Stimulated activated naive CD4-positive, alpha-beta T cell treated with Interleukin-2 at 50 U/mL for 16 hours (primary cell): ENCODE measurements at places on chromosomes 5 and 9.
A peak's percentile ranks its signal among the peaks of the same experiment; 100 is the strongest.

DNA sequence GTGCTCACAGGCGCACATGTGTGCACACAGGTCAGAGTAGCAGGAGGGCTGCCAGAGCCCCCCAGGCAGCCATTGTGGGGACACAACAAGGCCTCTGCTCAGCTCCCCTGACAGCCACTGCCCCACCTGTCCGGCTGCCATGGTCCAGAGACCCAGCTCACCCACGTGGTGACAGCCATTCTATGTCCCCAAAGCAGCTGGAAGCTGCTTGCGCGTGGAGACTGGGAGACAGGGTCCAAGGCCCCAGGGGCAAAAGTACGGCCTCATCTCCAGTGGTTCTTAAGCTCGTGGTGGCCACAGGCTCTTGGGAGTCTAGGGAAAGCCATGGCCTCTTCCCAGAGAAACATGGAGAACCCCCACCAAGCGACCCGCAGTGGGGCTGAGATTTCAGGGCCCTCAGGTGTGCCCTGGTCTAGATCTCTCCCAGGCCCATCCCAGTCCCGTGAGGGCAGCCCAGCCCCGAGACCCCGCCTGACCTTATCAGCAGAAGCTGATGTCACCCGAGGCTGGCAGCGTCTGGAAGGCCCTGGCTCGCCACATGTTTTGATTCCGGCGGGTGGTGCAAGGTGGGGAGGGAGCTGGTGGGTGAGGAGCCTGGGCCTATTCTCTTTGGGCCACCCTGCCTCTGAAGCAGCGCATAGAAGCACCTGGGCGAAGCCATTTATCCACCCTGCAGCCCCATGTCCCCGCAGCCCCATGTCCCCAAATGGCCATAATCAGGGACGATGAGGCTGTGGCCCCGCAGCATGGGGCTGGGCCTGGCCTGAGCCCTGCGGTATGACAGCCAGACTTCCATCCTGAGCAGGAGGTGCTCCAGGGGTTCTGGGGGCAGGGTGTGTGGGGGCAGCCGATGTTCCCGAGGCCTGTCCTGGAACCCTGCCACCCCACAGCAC is 31.7 kb downstream of the GLT6D1 start:
- DNase-seq: no peak

DNA sequence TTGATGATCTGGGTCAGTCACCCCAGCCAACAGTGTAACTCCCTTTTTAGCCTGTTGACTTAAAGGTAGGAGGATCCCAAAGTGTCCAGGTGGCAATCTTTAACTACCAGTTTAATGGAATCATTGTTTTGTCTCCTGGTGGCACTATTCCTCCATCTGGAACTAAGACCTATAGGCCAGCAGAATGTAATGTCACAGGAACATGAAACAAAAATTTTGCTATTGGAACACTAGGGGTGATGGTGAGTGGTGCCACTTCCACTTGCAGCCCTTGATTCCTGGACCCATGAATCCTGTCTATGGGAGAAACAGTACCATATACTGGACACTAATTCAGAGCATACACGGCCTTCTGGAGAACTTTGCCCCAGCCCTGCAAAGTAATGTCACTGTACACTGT is 219.5 kb upstream of the RASA1 start:
- no peak for DNase-seq

GRCh38 chr5:87752362-87752761 is 339.6 kb upstream of the CCNH start:
- DNase-seq: no peak

- DNase-seq: no peak
Observed at GRCh38 chr9:125977223-125977622, 230.1 kb downstream of the PBX3 start.

- DNase-seq: peak; percentile 19
Observed at GRCh38 chr5:115209279-115209678, 39.6 kb upstream of the TRIM36 start.

DNA sequence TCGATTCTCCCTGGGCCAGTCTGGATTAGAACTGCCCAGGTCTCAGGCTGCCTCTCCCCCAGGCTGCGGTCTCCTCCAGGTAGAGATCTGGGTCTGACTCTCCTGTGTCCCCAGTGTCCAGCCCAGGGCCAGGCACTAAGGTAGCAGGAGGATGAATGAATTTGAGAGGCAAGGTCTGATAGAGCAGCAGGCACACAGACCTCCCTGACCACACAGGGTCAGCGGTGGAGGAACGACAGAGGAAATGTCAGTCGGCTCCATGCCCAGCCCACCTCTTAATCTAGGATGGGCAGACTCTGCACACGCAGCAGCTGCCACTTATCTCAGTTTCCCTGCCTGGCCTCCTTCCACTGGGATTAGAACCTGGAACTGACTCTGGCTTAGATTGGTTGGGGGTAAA is 272.7 kb upstream of the MVB12B start:
- no peak for DNase-seq

DNA sequence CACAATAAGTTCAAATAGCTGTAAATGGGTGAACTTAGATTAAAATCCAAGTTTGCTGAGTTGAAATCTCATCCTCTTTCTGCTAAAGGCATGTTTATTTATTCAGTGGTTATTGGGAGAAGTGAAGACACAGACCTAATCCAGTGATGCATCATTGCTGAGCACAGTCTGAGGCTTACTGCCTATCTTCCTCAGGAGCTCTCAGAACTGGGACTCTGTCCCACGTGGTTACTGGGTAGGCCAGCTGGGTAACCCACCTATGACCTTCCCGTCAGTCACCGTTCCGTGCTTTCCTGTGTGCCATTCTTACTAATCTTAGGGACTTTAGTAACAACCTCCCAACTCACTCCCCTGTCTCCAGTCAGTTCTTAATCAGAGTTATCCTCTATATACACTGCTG is 226.8 kb upstream of the ATP10B start:
- no peak for DNase-seq

DNA sequence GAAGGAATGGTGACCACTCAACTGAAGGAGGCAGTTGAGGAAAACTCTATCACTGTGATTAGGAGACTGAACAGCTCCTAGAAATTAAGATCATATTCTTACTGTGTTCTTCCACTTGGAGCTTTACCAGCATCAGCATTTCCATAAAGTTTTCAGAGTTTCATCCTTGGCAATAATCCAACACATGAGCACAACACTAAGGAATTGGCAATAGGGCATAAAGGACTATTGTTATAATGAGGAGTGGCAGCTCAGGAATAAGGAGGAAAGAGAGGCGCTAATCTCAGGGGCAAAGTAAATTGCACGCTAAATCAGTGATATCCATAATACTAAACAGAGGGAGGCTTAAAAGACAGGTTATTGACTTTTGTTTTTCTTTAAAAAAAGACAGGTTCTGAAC is 338.9 kb downstream of the EFNA5 start:
- DNase-seq: no peak

- DNase-seq: no peak
Observed at GRCh38 chr9:71895117-71895516, 15.9 kb downstream of the ABHD17B start.

DNA sequence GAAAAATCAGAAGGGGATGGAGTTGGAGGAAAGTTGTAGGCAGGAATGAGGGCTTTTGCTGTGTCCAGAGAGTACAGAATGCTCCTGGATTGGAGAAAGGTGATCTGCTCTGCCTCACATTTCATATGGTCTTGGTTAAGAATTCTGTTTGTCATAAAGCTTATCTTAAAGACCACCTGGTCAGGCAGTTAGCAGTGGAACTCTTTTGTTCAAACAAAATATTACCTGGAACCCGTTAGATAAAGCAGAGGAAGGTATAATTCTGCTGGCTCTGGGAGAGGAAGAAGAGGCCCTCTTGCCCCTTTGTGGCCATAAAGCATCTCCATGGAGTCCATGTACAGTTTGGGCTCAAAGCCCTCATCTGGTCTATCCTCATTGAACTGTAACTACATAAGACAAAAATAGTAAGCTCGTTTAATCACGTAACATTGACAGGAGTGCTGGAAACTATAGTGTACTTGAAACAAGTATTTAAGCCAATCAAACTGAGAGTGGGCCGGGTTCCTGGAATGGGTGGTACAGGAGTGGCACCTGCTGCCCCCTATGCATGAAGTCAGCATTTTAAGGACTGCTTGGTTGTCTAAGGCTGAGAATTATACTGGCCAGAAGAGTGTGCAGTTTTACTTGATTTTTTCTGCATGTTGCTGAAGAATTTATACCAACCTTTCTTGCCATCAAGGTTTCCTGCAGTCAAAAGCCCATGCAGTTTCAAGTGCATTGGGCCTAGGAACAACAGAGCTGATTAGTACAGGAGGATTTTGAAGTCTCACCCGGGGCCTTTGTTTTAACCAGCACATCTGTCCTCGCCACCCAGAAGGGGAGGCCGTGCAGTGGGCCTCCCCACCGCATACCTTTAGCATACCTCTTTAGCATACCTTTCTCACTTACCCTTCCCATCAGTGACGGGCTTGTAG is 39.9 kb downstream of the STXBP1 start:
- DNase-seq: no peak

GRCh38 chr9:137611623-137612609 is 6.4 kb downstream of the ARRDC1 start:
- DNase-seq: peak; percentile 25

DNA sequence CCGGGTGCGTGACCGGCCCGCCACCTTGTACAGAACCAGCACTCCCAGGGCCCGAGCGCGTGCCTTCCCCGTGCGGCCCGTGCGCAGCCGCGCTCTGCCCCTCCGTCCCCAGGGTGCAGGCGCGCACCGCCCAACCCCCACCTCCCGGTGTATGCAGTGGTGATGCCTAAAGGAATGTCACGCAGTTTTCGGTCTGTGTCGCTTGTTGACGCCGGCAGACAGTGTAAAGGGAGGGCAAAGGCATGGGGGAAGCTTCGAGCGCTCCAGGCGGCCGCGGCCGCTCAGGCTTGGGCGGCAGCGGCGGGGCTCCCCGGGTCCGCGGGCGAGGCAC is 1.3 kb downstream of the LRRC26 start:
- DNase-seq: no peak

DNA sequence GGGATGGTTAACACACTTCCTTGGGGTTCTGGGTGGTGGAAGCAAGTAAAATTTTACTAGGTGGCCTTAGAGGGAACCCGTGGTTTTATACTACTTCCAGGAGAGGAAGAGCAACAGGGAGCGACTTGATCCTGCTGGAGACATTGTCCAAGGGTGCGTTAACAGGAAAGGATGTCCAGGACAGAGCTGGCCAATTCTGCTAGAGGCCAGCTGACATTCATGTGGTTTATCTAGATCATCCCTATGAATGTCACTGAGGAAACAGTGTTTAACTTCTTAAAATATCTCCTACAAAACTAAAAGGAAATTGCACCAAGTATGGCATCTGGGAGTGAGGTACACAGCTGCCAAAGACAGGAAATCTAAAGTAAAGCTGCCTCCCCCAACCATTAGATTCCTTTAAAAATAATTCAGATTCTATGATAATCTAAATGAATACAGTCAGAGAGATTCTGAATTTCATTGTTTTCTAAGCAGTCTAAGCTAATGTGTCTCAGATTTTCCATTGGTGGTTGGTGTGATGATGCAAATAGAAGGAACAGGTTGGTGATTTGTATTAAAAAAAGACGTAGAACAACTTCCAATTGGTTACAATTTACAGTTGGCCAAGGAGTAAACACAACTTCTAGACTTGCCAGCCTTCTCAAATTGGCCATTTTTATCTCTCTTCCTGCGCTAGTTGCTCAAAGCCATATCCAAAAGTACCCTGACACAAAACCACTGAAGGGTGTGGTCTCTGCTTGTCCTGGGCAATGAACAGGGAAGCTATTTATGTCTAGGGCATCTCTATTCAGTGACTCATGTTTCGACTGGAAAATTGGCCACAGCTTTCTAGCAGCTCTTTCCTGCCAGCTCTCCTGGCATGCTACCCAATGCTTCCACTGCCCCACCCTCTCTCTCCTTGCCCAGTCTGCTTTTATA is 574.7 kb upstream of the MEF2C start:
- DNase-seq: no peak

- no peak for DNase-seq
Observed at GRCh38 chr9:123637606-123637944, 281.6 kb downstream of the CRB2 start.

DNA sequence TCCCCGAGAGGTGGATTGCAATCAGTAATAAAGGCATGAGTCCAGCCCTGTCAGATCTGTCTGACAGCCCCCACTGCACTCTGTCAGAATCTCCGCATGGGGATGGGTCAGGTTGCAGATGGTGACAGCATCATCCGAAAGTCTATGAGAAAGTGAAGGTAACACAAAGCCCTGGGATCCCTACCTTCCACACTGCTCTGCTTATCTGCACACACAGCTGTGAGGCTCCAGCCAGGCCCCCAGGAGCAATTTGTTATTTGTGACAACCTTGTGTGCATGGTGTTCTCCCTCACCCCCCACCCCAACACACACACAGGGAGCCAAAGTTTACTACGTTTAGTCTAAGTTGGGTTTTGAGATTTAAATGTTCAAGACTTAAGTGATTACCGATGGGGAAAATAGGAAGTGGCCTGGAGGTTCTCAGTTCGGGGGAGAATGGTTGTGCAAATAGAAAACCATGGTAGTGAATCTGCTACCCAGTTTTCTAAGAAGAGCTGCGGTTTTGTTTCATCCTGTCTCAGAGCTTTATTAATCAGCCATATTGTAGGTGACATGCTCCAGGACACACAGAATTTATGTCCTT is 92.7 kb downstream of the SV2C start:
- DNase-seq: no peak

- DNase-seq: no peak
Observed at GRCh38 chr5:131019111-131019510, 145.9 kb downstream of the HINT1 start.

DNA sequence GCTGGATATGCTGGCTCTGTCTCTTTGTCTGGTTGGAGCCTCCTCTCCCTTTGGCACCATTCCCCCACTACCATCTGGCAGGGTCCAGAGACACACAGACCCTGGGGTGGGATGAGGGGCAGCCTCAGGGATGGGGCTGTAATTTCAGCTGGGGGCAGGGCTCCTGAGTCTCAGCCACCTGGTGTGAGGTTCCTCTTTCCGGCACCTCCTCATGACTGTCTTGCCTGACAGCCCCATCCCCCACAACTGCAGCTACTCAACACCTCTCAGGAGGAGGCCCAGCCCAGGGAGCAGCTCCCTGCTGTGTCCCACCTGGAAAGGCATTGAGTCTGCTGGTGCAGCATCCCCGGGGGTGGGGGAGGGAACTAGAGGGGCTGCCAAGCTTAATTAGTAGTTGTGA is 11.7 kb upstream of the RPS14 start:
- no peak for DNase-seq

- DNase-seq: no peak
Observed at GRCh38 chr9:128115187-128116103, 12.1 kb downstream of the PTGES2 start.

- no peak for DNase-seq
Observed at GRCh38 chr5:173663352-173664153, 47.1 kb upstream of the BOD1 start.

DNA sequence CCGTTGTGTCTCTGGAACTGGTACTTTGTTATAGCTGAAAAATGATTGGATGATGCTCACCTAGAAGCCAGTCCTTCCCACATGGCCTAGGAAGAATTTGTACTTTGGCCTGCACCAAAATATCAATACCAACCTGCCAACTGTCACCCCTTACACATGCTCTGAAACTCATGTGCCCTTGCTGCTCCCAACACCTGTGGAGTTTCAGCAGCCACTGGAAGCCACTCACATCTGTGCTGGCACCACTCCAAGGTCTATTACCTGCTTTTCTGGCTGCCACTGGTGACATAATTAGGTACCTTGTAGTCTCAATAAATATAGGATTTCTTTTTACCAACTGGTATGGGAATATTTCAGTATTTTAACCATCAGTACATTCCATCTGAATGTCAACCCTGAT is 363.6 kb downstream of the SH3GL2 start:
- no peak for DNase-seq
